ENCODE measurements at places on chromosomes 16 and 17.
A peak's percentile ranks its signal among the peaks of the same experiment; 100 is the strongest.

DNA sequence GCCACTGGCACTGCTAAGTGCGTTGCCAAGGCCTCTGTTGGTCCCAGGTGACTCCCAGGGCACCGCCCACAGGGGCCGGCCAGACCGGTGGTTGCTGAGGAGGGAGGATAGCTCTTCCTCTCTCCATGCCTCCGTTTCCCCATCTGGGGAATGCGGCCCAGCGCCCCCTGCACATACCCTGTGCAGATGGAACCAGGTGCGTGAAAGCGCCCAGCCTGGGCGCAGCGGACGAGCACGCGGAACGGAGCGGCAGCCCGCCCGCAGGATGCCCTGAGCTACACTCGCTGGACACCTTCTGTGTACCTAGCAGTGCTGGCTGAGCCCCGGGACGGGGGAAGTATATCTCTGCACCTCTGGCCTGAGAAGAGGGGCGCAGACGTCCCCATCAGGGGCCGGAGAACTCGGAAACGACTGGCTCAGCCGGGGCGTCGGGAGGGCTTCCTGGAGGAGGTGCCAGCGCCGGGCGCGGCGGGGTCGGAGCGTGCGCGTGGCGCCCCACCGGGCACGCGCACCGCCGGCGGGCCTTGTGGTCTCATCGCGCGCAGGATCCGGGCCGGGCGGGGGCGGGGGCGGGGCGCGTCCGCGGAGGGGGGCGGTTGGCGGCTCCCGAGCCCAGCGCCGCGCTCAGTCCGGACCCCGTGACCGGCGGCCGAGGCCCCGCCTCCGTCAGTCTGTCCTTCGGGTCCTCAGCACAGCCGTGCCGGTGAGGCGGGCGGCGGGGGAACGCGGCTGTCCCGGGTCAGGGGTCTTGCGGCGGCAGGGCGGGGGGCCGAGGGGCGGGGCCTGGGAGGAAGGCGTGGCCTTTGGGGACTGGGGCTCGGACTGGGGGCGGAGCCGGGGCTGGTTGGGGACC is at the start of the genes CCDC78 and HAGHL:
Gene CCDC78, minus strand, starts transcription at position 6 of the 853 bp plus-strand sequence. CDS start 76 bp downstream, outside the sequence.
Gene HAGHL, plus strand, starts transcription at position 669 of the 853 bp plus-strand sequence. CDS start 404 bp downstream, outside the sequence.
- DNase-seq: peak; percentile 71

DNA sequence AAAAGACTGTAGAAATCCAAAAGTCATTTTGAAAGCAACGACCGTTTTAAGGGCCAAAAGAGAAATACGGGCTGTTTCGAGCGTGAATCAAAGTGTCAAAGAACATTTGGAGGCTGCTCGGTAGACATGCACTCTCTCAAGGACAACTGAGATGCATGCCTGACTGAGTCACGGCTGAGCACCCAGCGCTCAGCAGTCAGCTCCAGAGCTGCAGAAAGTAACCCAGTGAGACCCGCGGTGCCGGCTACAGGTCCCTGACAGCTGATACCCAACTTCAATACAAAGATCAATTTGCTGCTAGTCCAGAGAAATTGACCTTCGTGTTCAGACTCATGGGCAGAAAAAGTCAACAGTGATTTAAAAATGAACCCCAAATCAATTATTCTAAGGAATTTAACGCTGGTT is 214.9 kb downstream of the STX8 start:
- peak; percentile 29 for DNase-seq

DNA sequence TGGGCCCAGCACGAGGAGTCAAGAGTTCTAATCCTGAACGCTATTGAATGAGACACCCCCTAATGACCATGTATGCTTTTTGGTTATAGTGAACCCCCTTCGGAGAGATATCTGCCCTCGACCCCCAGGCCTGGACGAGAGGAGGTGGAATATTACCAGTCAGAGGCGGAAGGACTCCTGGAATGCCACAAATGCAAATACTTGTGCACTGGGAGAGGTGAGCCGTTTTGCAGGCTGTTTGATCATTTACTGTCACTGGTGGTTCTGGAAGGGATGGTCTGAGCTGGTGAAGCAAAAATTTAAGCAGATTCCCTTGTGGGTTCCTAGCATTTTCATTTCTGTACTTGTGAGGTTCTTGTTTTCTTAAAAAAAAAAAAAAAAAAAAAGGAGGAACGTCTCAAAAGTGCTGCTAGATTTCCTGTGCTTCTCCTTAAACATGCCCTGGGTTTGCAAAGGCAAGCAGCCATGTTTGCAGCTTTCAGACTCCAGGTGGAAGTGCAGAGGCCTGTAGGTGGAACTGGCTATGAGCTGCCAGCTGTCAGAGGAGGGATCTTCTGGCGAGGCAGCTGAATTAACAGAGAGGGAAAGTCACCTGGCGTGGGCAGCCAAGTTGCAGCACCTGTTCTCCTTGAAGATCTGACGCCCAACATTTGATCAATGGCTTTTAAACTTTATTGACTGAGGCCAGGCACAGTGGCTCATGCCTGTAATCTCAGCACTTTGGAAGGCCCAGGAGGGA is 3.5 kb downstream of the MARVELD3 start:
- DNase-seq: no peak

DNA sequence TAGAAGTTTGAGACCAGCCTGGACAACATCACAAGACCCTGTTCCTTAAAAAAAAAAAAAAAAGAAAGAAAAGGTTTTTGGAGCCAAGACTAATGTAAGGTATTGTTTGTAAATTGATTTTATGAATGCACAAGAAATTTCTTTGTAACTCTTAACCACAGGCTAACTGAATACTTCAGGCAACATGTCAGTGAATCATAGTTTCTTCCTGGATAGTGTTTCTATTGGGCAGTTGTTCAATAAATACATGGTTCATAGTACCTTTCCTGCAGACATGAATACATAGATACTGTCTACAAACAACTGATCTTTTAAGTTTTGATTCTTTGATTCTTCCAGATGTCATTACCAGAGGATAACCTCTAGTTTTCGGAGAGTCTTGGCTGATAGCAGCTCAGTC is 11.6 kb downstream of the DDX42 start:
- no peak for DNase-seq

DNA sequence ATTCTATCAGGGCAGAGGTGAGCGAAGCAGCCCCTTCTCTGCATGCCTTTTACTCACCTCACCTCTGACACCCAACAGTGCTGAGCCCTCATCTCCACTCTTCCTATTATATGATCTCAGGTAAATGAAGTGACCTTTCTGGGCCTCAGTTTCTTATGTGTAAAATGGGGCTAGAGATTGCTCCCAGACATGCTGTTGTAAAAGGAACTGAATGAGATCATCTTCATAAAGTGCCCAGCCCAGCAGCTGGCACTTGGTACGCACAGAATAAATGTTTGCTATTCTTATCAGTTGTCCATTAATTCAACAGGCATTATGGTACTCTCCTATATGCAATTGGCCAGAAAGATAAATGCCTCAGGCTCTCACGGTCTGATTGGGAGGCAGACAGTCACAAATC is 4.5 kb upstream of the GALK1 start:
- no peak for DNase-seq

DNA sequence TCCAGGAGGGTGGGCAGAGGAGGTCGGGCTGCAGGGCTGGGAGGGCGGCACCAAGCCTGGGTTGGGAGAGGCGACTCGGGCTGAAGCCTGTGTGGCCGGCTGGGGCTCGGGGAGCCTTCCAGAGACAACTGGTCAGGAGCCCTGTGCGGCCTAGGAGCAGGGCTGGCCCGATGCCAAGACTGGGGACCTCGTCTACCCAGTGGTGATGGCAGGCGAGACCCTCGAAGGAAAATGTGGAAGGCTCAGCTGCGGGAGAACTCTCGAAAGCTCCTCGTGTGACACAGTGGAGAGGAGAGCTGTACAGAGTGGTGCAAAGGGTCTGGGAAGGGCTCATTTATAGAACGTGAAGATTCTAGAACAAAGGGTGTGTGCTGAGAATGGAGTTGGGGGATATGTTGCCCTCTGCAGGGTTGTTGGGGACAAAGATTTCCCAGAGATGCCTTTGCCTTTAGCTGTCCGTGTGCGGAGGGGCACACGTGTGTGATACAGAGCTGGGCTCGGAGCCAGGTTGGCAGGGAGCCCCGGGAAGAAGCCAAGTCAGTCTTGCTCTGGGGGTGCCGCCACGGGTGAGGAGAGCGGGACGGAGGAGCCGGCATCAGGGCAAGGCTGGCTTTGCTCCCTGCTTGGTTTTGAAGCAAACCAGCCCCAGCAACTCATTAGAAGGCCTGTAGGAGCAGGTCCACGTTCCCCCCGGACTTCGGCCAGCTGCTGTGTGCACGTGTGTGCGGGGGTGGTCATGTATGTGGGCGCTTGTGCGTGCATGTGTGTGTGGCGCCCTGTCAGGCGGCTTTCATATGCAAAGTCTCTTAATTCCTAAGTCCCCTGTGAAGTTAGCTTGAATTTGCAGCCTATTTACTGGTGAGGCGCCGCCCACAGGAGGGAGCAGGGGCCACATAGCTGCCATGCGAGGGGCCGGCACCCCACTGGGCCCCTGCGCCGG is 132.4 kb upstream of the CHMP6 start:
- peak; percentile 95 for DNase-seq

DNA sequence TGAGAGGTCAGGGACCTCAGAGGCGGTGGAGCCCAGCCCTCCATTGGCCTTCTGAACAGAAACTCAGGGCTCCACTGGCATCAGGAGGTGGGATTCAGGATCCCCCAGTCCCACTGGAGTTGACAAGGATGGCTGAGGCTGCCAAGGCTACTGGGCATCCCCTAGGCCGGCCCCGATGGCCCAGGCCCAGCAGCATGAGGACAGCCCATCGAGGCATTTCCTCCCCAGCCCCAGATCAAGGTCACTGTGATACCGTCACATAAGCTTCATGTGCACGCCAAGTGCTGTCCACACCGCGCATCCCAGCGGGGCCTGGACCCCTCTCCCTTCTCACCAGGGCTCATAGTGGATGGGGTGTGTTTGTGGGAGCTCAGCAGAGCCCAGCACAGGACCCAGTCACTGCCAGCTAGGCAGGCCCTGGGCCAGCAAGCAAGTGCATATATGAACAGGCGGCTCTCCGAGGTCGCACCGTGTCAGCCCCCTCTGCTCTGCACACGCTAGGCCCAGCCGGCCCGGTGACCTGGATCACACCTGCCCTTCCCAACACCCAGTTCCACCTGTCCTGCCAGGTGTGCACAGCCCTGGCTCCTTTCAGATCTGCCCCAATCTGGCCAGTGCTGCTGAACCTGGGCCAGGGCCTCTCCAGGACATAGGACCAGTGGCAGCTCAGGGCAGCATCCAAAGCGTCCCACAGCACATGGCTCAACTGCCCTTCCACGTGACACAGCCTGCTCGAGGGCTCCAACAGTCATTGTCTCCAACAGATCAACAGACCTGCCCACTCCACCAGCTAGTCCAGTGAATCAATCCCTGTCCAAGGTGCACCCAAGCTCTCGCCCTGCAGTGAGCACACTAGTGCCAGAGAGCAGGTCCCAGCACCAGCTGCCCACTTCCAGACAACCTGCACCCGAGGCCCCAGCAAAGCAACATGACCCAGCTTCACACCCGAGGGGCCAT is 32.8 kb upstream of the RASD1 start:
- no peak for DNase-seq

- no peak for DNase-seq
These were observed 22.1 kb upstream of the GSG1L start for GRCh38 chr16:28085389-28086171.

DNA sequence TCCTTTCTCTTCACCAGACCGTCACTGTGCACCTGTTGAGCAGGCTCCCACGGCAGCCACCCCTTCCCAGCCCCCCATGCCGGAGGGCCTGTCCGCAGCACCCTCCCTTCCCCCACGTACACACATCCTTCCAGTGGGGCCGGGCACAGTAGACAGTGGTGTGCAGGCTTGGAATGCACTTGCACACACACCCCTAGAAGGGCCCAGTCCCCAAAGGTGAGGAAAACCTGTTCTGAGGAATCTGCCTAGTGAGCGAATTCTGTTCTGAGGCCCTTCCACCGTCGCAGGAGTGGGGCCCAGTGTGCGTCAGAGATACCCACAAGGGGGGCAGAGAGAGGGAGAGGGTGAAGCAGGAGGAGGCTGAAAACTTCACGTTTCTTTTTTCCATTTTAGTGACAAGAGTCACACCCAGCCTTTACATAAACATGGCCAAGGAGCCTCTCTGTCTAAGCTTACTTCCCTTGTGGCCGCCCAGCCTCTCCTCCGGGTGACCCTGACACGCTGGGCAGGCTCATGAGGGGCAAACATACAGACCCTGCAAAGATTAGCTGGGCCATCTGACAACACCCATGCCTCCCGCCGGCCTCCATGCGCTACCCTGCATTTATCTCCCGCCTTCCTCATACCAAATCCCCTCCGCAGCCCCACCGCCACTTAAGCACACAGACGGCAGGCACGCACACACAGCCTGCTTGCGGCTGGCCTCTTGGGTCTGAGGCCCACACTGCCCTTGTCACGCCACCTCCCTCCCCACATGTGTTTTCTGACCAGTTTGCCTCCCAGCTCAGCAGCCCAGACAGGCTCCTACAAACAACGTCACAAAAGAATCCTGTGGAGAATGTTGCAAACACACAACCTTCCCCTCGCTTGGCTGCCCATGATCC is 1.8 kb downstream of the ZBTB4 start:
- no peak for DNase-seq

- no peak for DNase-seq
These were observed 227.4 kb downstream of the MRTFB start for GRCh38 chr16:14298374-14299122.

GRCh38 chr17:4261452-4261851 is 2.3 kb downstream of the ANKFY1 start:
- no peak for DNase-seq
